ENCODE measurements at places on chromosomes 1 and 21.

DNA sequence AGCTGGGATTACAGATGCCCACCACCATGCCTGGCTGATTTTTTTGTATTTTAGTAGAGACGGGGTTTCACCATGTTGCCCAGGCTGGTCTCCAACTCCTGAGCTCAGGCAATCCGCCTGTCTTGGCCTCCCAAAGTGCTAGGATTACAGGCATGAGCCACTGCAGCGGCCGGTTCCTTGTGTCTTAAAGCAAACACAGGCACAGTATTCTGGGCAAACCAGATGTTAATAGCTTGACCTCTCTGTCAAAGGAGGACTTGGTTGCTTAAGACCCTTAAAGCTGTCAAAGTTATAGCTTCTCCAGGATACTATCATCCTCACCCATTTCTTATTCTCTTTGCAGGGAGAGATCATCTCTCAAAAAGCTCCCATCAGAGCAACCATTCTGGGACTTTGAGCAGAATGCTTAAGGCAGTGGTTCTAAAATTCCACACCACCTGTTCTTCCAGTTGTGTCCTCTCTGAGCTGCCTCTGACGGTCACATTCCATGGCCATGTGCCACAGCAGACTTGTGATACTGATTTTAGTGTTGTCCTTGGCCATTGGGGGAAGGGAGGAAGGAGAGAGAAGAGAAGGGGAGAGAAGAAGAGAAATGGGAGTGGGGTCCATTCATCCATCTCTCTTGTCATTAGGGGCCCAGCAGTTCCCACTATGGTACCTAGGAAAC, 81.8 kb downstream of the PBX1 start:
- no peak for DNase-seq

DNA sequence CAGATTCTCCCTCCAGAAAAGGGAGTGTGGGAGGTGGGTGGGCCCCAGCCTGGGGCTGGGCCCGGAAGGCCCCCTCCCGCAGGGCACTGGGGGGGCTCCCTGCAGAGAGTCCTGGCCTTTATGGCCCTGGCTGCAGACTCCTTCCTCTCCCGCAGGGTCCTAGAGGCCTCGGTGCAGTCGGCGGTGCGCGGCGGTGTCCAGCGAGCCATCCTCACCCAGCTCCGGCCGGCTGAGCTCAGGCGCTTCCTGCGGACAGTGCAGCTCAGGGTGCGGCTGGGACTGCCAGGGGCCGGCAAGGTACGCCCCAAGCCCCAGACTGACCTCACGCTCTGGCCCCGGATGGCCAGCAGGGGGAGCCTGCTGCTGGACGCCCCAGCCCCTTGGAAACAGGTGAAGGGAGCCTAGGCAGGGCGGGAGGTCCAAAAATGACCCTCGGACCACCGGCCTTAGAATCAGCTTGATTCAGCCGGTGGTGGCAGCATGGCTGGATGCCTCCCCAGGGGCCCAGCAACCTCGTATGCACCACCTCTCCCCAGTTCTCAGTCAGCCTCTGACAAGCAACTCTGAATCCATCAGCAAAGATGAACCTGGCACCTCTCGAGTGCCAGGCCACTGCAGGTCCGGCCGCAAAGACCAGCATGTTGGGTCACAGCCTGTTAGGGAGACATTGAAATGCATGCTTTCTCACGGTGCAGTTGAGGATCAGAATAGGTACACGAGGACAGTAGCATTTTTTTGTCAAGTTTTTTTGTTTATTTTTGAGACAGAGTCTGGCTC, 20.6 kb downstream of the MTHFR start:
- peak; percentile 85 for DNase-seq

GRCh38 chr1:186002406-186002805, 268.2 kb downstream of the HMCN1 start:
- DNase-seq = no peak

- DNase-seq = no peak
Measured at GRCh38 chr1:236151739-236152424, 9.5 kb downstream of the GPR137B start.

DNA sequence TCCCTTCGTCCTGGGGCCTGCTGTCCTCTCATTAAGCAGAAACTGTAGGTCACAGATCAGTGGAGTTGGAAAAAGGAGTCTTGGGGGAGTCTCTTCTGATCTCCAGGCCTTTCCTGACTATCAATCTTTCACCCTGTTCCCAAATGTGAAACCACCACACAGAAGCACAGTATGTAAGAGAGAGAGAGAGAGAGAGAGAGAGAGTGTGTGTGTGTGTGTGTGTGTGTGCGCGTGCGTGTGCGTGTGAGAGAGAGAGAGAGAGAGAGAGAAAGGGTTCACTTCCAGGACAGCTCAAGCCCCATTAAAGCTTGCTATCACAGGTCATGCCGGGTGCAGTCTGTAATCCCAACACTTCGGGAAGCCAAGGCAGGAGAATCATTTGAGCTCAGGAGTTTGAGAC, 1.5 kb upstream of the TTC24 start:
- no peak for DNase-seq

DNA sequence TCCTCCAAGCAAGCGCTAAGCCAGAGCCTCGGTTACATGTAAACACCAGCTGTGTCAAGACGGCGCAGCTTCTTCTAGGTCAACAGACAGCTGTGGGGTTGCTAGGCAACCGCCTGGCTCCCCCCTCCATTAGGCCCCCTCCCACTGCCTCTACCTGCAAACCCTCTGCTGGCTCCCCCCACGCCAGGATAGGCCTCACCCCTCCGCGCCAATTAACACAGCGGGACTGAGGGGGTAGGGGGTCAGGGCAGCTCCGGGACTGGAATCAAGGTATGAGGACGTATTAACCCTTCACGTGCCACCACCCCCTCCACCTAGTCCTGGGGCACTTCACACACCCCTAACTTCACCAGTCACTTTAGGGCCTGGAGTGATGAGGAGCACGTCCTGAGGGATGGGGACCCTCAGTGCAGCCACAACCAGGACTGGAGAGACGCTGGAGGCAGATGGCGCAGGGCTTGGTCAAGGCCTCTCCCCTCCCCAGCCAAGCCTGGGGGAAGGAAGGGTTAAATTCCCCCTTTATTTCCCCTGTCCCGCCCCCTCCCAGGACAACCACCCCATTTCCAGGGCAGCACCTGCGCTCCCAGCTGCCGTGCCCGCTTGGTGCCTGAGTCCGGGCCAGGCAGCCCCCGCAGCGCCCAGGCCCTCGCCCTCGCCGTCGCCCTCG, 37.4 kb upstream of the WASF2 start:
- DNase-seq = peak; percentile 88

- DNase-seq = no peak
Measured at GRCh38 chr1:183808296-183809027, 3.5 kb downstream of the RGL1 start.

- no peak for DNase-seq
Measured at GRCh38 chr1:208227366-208227765, 16.8 kb downstream of the PLXNA2 start.

GRCh38 chr1:116435806-116436610, 63.0 kb downstream of the ATP1A1 start:
- DNase-seq = no peak

DNA sequence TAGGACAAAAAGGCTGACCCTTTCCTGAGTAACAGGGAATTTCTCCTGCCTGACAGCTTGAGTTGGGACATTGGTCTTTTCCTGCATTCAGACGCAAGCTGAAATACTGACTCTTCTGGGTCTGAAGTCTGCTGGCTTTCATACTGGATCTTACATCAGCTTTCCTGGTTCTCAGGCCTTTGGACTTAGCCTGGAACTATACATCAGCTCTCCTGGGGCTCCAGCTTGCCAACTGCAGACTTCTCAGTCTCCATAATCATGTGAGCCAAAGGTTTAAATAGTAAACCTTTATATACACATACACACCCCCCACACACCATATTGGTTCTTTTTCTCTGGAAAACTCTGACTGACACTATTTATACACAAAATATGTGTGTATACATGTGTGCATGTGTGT, 59.0 kb upstream of the KCND3 start:
- DNase-seq = no peak

- DNase-seq = peak; percentile 73
Measured at GRCh38 chr1:16612332-16613172, 812 bp downstream of the NBPF1 start.

- DNase-seq = no peak
Measured at GRCh38 chr1:240836271-240836670, 224.3 kb upstream of the GREM2 start.

DNA sequence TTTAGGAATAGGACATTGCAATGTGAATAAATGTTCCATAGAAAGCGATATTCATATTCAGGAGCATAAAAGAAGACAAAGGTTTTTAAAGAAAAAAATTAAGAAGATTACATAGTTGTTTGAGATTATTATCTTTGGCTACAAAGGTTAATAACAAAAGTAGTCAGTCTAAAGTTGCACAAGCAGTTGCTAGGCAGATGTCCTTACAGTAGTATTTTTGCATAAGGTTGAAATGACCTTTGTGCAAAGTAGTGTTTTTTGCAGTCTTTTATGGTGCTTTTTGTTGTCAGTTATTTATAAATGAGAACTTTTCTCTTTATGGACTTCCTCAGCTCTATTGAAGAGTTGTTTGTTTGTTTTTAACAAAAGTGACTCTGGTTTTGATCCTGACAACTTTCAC, 447.8 kb downstream of the AMY1C start:
- no peak for DNase-seq

DNA sequence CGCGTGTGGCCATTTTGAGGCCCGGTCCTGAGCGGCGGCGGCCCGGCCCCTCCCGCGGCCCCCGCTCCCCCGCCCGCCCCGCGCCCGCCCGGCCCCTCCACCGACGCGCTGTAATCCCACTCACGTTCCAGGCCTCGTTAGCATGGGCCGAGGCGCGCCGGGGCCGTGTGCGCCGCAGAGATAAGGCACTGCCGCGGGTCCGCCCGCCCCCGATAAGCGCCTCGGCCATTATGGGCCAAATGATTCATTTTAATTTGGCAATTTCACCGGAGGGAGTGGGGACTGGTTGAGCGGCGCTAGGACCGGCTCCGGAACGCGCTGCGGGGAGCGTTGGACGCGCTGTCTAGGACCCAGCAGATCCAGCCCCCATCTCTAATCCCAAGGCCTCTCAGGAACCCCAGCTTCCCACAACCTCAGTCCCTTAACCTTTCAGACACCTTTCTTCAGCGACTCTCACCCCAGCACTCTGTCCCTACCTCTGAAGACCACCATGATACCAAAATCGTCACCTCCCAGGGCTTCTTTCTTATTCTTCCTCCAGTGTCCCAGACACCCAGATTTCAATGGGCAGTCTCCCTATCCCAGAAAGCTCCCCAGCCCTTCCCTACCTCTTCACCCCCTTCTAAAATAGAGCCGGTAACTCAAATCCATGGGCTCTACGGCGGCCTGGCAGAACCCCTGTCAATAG, at the start of gene TAL1:
TAL1 (minus strand) TSS at position 39 of the 688 bp plus-strand sequence. CDS start 6,337 bp downstream, outside the sequence.
- no peak for DNase-seq

GRCh38 chr1:226736908-226737818, 1.9 kb downstream of the ITPKB start:
- DNase-seq = peak; percentile 27

GRCh38 chr1:47683401-47683800, 245.6 kb downstream of the FOXD2 start:
- DNase-seq = no peak

- no peak for DNase-seq
Measured at GRCh38 chr1:104132382-104132973, 382.8 kb downstream of the AMY1C start.

DNA sequence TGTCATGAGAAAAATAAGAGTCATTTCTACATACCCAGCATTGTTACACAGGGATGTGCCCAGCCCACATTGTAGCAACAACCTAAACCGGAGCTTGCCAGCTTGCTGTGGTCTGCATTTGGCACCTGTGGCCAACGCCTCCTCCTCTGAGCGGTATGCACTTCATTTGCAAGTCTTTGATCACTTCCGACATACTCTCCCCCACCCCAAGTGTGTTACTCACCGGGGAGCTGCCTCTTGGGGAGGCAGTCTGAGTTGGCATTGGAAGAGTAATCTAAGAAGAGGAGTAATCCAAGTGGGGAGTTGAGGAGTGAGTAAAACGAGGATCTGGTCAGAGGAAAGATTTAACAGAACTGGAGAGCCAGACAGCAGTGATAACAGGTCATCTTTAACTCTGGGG, 3.8 kb downstream of the BCL9 start:
- DNase-seq = no peak

- no peak for DNase-seq
Measured at GRCh38 chr1:204628868-204629267, 56.7 kb downstream of the LRRN2 start.

DNA sequence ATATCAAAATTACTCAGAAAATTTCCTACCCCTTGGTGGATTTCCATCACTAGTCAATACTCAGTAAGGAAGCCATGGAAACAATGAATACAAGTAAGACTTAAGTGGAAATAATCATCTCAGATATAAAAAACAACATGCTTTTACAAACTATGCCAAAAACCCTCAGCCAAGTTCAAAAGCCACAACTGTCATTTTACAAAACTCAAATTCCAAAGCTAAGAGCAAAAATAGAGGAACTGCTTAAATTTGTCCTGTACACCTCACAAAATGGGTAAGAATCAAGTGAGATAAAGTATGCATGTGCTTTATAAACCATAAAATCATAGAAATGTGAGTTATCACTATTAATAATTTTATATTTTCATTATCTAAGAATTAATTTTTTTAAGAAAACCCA, 9.6 kb downstream of the TMCO1 start:
- DNase-seq = no peak

GRCh38 chr1:151720974-151721787, at the start of gene RIIAD1:
Gene RIIAD1 (plus strand): TSS chr1:151721522. CDS start chr1:151721537, 15 bp downstream.
- DNase-seq = peak; percentile 53

- DNase-seq = no peak
Measured at GRCh38 chr21:36839123-36839522, 127.3 kb downstream of the HLCS start.

- DNase-seq = no peak
Measured at GRCh38 chr1:22556391-22557104, 6.7 kb upstream of the EPHA8 start.

GRCh38 chr21:29025328-29025713, 853 bp downstream of the USP16 start:
- no peak for DNase-seq

- no peak for DNase-seq
Measured at GRCh38 chr1:19975423-19976193, 3.8 kb downstream of the PLA2G2A start.

DNA sequence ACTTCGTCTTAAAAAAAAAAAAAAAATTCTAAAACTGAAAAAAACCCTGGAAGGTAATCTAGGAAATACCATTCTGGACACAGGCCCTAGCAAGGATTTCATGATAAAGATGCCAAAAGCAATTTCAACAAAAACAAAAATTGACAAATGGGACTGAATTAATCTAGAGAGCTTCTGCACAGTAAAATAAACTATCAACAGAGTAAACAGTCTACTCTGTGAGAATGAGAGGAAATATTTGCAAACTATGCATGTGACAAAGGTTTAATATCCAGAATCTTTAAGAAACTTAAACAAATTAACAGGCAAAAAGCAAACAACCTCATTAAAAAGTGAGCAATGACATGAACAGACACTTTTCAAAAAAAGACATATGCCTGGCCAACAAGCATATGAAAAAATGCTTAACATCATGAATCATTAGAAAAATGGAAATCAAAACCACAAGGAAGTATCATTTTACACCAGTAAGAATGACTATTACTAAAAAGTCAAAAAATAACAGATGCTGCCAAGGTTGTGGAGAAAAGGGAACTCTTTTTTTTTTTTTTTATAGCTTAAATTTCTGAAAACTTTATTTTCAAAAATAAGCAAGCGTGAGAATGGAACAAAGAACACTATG, 29.4 kb upstream of the RNPC3 start:
- DNase-seq = no peak
